ENCODE measurements at places on chromosomes 16 and 17. TPM values are rescaled to one million over a fixed set of nuclear protein-coding genes. Genes with fewer than 3 reads are reported as not detected.

Gene HSPB9
- total RNA-seq: 0.48 TPM

DNA sequence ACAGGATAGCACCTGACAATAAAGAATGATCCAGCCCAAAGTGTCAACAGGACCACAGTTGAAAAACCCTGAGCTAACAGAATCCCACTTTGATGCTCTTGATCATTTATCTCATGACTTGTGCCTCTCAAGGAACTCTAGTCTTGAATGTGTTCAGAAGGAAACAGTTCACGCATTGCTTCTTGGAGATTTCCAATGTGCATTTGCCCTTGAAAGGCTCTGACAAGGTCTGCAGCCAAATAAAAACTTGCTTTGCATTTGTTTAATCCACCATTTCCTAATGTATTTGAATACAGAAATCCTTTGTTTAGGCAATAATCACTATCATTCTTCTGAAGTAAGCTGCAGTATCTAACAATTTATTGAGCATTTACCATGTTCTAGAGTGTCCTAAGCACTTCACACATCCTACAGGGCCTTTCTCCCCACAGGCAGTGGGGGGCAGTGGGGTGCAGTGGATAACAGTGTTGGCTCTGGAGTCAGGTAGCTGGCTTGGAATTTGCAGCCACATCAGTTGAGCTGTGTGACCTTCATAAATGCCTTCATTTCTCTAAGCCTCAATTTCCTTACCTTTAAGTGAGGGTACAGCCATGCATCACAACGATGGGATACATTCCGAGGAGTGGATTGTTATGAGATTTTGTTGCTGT lies 239.7 kb downstream of the XYLT1 start:
- no peaks in the 10 kb centered on the region for H3K36me3 ChIP-seq
- H3K4me3 ChIP-seq: no peak overlapping the region
- no peaks in the 10 kb centered on the region for H3K4me1 ChIP-seq
- H3K27me3 ChIP-seq: no peaks in the 10 kb centered on the region

- H3K36me3 ChIP-seq: no peaks in the 10 kb centered on the region
- no peaks in the 10 kb centered on the region for H3K4me1 ChIP-seq
- DNase-seq: no peak
- H3K27me3 ChIP-seq: no peaks in the 10 kb centered on the region
- no peak overlapping the region for H3K4me3 ChIP-seq
- H3K27ac ChIP-seq: no peak overlapping the region
These were observed 536.3 kb upstream of the EEF2KMT start for GRCh38 chr16:5633845-5634440.

GRCh38 chr17:73617501-73617900 lies 26.7 kb downstream of the SDK2 start:
- no peaks in the 10 kb centered on the region for H3K4me1 ChIP-seq
- DNase-seq: no peak
- H3K27me3 ChIP-seq: no peaks in the 10 kb centered on the region

DNA sequence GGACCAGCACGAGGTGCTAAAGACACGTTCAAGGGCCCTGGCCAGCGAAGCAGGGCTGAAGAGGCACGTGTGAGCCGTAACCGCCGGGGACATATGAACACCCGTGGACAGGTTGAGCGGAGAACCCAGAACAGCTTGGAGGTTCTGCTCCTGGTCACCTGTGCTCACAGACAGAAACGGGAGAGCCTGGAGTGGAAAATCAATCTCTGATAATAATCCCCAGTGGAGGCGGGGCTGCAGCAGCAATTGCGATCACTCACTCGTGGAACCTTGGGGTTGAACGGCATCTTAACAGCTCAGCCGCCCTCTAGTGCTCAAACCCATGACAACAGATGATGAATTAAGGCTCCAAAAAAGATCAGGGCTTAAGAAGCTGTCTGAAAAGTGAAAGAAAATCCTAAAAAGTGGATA lies 25.6 kb downstream of the WIPI1 start:
- H3K4me3 ChIP-seq: no peak overlapping the region
- H3K27ac ChIP-seq: no peak overlapping the region
- no peak for DNase-seq
- H3K36me3 ChIP-seq: peaks cover 4% of the 10 kb centered on the region
- peaks cover 8% of the 10 kb centered on the region for H3K4me1 ChIP-seq
